ENCODE measurements at places on chromosomes 1 and 21. TPM values are rescaled to one million over a fixed set of nuclear protein-coding genes. Genes with fewer than 3 reads are reported as not detected.
A peak's percentile ranks its signal among the peaks of the same experiment; 100 is the strongest.

The LY9 gene
- 206 TPM for polyA plus RNA-seq

- no peak overlapping the region for H3K4me3 ChIP-seq
- no peak overlapping the region for H3K27ac ChIP-seq
- DNase-seq, result no peak
Observed at GRCh38 chr1:241470908-241471590, 48.5 kb downstream of the FH start.

The AGTRAP gene
- 103 TPM for polyA plus RNA-seq

- no peak overlapping the region for H3K4me3 ChIP-seq
- no peaks in the 10 kb centered on the region for H3K27me3 ChIP-seq
- DNase-seq, result no peak
- H3K4me1 ChIP-seq, result peaks cover 26% of the 10 kb centered on the region
- H3K27ac ChIP-seq, result no peak overlapping the region
- H3K36me3 ChIP-seq, result no peaks in the 10 kb centered on the region
Observed at GRCh38 chr1:229258757-229259060, 12.2 kb upstream of the RAB4A start.

DNA sequence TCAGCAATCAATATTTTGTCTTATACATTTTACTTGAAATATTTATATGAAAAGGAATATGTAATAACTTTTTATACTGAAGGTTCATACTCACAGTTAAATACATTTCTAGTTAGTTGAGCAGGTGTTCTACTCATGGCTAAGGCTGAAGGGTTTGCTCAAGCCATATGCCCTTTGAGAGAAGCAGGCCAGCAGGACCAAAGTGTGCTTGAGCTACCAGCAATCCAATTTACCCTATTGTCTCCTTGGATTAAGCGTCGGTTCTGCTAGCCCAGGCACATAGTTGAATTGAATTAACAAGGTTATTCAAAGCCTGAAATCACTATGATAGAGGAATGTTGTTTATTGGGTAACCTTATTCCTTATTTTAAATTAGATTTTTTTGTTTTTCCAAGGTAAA, 151.5 kb upstream of the BACE2 start:
- no peak for DNase-seq
- no peak overlapping the region for H3K4me3 ChIP-seq
- H3K27ac ChIP-seq, result no peak overlapping the region
- H3K4me1 ChIP-seq, result no peaks in the 10 kb centered on the region

The EXTL1 gene
- not detected for polyA plus RNA-seq

DNA sequence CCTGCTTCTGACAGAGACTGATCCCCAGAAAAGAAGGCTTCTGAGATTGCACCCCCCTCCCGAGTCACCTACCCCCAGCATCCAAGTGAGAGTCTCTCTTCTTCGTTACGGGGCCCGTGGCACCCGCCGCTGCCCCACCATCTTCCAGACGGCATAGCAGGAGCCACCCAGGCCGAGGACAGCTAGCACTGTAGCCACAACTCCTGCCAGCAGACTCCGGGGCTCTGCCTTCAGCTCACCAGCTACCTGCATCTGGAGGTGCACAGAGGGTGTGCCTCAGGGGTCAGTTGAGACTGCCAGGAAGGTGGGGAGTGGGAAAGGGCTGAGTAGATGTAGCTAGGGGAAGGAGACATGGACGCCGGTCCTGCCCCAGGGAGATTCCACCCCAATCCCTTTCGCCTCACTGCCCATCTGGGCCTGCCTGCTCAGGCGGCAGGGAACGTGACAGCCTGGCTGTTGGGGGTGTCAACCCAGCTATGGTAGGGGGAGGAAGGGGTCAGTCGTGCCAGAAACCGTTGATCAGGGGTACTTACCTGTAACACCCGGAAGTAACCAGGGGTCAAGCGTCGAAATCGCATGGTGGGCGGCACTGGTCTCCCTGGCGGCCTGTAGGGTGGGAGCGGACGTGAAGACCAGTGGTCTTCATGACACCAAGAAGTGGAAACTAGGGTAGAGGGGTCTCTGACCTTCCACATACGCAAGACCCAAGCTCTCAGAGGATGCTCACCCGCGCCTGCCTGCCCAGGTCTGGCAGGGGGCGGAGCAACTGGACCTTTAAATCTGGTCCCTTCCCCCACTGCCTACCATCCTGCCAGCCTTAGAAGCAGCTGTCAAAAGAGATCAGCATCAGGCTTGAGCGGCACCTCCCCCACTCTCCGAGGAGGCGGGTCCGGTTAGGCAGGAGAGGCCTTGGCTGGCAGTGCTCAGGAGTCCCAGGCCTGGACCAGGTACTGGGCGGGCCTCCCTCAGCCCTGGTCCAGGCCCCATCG, at the start of gene ZNF593OS:
TSS of gene ZNF593OS (minus strand) at position 749 of the 989 bp plus-strand sequence. CDS start at position 578, 171 bp downstream.
- no peak for DNase-seq
- H3K36me3 ChIP-seq, result no peaks in the 10 kb centered on the region
- no peaks in the 10 kb centered on the region for H3K27me3 ChIP-seq
- peaks cover 17% of the 10 kb centered on the region for H3K4me1 ChIP-seq
- peak within 1 kb of the TSS; percentile 86 for H3K27ac ChIP-seq
- peak within 1 kb of the TSS; percentile 68 for H3K4me3 ChIP-seq

- no peaks in the 10 kb centered on the region for H3K27me3 ChIP-seq
- no peak for DNase-seq
- peaks cover 49% of the 10 kb centered on the region for H3K4me1 ChIP-seq
- H3K36me3 ChIP-seq, result no peaks in the 10 kb centered on the region
- H3K4me3 ChIP-seq, result peak overlapping the region; percentile 78
- H3K27ac ChIP-seq, result peak overlapping the region; percentile 21
Observed at GRCh38 chr1:61080413-61081143, 1.8 kb upstream of the NFIA start.

The KIF26B gene
- not detected for polyA plus RNA-seq

The KRTAP10-11 gene
- polyA plus RNA-seq, result not detected

DNA sequence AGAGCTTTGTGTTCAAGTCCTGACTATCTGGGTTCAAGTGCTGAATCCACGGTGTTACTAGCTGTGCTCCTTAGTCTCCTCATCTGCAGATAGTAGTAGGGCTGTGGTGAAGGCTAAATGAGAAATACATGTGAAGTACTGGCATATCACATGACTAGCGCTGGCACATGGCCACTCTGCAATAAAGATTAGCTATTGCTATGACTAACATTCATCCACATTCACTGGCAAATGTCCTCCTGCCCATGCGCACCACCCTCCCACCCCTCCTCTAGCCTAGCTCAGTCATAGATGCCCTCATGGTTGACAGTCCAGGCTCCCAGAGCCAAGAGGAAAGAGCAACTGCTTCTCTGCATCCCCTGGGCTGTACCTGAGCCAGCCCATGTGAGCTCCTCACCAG, 8.5 kb upstream of the COL8A2 start:
- H3K4me1 ChIP-seq, result no peaks in the 10 kb centered on the region
- H3K27me3 ChIP-seq, result no peaks in the 10 kb centered on the region
- H3K4me3 ChIP-seq, result no peak overlapping the region

DNA sequence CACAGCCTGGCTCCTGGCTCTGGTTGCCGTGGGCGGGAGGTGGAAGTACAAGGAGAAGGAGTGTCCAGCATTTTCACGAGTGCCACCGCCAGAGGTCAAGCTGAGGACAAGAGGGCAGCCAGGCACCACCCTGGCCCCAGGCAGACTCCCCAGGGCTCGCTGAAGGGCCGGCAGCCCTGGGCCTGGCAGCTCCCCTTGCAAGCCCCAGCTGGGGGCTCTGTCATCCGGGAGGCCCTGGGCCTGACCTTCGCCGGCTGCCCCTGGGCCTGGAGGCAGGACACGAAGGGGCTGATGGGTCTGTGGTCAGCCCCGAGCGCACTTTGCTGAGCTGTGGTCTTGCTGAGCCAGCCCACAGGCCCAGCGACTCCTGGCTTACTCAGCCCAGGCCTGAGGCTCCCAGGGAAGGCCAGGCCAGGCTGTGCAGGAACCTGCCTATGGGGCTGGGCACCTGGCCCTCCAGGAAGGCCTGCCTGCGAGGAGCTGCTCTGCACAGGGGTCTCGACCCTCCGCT, 74.8 kb downstream of the MORN1 start:
- H3K4me1 ChIP-seq, result peaks cover 44% of the 10 kb centered on the region
- no peaks in the 10 kb centered on the region for H3K27me3 ChIP-seq
- H3K36me3 ChIP-seq, result no peaks in the 10 kb centered on the region
- H3K27ac ChIP-seq, result no peak overlapping the region
- H3K4me3 ChIP-seq, result no peak overlapping the region
- DNase-seq, result no peak

The OR2L2 gene
- not detected for polyA plus RNA-seq

DNA sequence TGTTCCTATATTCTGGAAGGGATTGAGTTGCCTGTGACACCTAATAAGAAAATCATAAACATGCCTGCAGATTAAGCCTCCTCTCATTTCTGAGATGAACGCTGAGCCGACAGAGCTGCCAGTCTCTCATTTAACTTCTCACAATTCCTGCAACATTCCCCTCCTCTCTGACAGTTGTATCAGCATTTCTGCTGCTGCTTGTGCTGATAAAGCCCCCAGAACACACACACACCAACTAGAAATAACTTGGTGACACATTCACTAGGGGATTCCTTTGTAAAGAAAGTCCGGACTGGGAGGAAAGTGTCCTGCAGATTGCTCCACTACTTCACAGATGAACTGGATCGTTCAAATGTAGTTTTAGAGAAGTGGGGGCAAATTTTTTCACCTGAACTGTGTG, 437.3 kb downstream of the PLA2G4A start:
- H3K27me3 ChIP-seq, result no peaks in the 10 kb centered on the region
- DNase-seq, result no peak
- no peak overlapping the region for H3K4me3 ChIP-seq
- H3K36me3 ChIP-seq, result no peaks in the 10 kb centered on the region
- H3K4me1 ChIP-seq, result no peaks in the 10 kb centered on the region

DNA sequence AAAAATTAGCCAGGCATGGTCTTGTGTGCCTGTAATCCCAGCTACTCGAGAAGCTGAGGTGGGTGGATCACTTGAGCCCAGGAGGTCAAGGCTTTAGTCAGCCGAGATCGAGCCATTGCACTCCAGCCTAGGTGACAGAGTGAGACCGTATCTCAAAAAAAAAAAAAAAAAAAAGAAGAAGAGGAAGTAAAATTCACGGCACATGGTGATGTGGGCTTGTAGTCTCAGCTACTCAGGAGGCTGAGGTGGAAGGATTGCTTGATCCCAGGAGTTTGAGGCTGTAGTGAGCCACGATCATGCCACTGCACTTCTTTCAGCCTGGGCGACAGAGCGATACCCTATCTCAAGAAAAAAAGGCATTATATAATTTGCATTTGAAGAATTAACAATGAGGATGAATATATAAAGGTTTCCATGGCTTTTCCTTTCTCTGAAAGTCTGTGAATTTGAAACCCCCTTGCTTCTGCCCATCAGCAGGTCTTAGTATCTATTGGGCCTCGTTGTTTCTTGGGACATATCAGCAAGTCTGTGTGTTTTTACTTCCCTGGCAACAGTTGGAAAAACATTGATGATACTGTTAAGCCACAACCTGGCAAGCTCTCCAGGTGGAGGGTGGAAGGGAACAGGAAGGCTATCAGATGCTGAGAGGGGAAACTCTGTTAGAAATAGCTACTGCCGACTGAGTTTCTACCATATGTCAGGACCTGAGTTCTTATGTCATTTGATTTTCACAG, 4.6 kb upstream of the PLA2G2D start:
- H3K27ac ChIP-seq, result no peak overlapping the region
- no peak overlapping the region for H3K4me3 ChIP-seq
- H3K27me3 ChIP-seq, result no peaks in the 10 kb centered on the region
- no peaks in the 10 kb centered on the region for H3K36me3 ChIP-seq

GRCh38 chr21:15250384-15250783, 185.6 kb upstream of the NRIP1 start:
- no peaks in the 10 kb centered on the region for H3K4me1 ChIP-seq
- H3K27ac ChIP-seq, result no peak overlapping the region
- H3K27me3 ChIP-seq, result no peaks in the 10 kb centered on the region

DNA sequence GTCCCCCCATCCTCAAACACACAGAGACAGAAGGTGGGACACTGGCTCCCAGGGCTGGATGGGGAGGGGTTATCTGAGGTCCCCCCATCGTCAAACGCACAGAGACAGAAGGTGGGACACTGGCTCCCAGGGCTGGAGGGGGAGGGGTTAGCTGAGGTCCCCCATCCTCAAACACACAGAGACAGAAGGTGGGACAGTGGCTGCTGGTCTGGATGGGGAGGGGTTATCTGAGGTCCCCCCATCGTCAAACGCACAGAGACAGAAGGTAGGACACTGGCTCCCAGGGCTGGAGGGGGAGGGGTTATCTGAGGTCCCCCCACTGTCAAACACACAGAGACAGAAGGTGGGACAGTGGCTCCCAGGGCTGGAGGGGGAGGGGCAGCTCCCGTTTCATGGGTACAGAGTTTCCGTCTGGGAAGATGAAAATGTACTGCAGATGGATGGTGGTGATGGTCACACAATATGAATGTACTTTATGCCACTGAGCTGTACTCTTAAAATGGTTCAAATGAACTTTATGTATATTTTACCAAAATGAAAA, 69.2 kb downstream of the SCCPDH start:
- no peaks in the 10 kb centered on the region for H3K4me1 ChIP-seq
- H3K36me3 ChIP-seq, result no peaks in the 10 kb centered on the region
- no peak overlapping the region for H3K4me3 ChIP-seq
- no peak overlapping the region for H3K27ac ChIP-seq

GRCh38 chr1:227919906-227920305, 27.8 kb downstream of the WNT9A start:
- no peak overlapping the region for H3K27ac ChIP-seq
- H3K27me3 ChIP-seq, result no peaks in the 10 kb centered on the region
- H3K4me3 ChIP-seq, result no peak overlapping the region
- DNase-seq, result no peak

The AGPAT3 gene
- 15.9 TPM for polyA plus RNA-seq

- no peak for DNase-seq
- H3K4me1 ChIP-seq, result peaks cover 24% of the 10 kb centered on the region
- no peak overlapping the region for H3K4me3 ChIP-seq
- peaks cover 13% of the 10 kb centered on the region for H3K36me3 ChIP-seq
- H3K27me3 ChIP-seq, result no peaks in the 10 kb centered on the region
Observed at GRCh38 chr21:39178421-39178820, 4.8 kb downstream of the PSMG1 start.

GRCh38 chr1:10709165-10709564, 87.3 kb downstream of the CASZ1 start:
- H3K27ac ChIP-seq, result no peak overlapping the region
- no peak overlapping the region for H3K4me3 ChIP-seq
- no peaks in the 10 kb centered on the region for H3K27me3 ChIP-seq
- no peaks in the 10 kb centered on the region for H3K4me1 ChIP-seq
- no peak for DNase-seq
